ENCODE measurements at places on chromosomes 12 and 14.

DNA sequence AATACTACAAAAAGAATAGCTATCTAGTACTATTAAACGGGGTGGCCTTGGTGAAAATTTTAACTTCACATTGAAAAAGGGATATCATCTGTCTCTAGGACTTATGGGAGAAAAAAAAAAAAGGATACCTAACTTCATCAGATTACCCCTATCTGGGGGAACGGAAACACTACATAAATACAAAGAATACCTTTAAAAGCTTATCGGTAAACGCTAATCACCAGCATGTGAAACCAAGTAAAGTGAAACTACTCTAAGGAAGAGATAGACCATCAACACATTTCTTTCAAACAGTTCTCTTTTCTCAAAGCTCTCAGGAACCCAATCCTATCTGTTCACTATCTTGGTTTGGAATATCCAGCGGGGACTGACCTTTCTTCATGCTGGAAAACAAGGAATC lies 3.5 kb downstream of the KICS2 start:
- DNase-seq: no peak

DNA sequence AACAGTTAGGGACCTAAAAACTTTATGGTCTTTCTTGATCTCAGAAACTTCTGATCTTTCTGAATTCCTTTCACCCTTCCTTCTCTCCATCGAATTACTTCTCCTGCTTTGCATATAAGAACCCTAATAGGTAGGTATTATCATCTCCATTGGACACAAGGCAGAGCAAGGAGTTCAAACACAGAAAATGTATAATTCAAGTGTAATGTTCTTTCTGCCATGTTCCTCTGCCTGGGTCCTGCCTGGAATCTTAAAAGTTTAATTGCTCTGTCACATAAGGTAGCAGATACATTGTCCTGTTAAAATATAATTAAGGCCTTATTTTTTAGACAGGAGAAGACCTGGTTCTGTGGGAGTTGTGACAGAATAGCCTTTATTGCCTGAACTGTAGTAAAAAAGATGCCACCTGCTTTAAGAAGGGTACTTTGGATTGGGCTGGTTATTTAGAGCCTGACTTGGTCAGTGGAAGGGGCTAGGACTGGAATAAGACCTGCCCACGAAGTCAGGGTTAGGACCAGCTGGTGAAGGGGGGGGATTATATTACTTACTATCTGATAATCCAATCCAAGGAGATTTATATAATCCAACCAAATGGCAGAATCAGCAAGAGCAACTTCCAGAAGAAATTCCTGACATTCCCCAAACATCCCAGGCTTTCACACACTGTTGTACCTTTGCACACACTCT lies 10.4 kb downstream of the G2E3 start:
- DNase-seq: no peak

DNA sequence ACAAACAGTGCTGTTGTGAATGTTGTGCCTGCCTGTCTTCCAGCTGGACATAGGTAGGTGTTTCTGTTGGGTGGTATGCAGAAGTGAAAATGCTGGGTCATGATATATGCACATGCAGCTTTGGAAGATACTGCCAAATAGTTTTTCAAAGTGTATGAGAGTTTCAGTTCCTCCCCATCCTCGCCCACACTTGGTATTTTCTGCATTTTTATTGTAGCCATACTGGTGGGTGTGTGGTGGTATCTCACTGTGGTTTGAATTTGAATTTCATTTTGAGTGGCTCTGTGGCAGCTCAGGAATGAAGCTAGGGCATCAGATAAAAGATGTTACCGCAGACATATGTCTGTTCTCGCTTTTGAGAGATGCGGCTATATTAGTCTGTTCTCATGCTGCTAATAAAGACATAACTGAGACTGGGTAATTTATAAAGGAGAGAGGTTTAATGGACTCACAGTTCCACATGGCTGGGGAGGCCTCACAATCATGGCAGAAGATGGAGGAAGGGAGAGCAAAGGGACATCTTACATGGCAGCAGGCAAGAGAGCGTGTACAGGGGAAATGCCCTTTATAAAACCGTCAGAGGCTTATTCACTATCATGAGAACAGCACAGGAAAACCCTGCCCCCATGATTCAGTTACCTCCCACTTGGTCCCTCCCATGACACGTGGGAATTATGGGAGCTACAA lies 183.1 kb downstream of the CAND1 start:
- no peak for DNase-seq

DNA sequence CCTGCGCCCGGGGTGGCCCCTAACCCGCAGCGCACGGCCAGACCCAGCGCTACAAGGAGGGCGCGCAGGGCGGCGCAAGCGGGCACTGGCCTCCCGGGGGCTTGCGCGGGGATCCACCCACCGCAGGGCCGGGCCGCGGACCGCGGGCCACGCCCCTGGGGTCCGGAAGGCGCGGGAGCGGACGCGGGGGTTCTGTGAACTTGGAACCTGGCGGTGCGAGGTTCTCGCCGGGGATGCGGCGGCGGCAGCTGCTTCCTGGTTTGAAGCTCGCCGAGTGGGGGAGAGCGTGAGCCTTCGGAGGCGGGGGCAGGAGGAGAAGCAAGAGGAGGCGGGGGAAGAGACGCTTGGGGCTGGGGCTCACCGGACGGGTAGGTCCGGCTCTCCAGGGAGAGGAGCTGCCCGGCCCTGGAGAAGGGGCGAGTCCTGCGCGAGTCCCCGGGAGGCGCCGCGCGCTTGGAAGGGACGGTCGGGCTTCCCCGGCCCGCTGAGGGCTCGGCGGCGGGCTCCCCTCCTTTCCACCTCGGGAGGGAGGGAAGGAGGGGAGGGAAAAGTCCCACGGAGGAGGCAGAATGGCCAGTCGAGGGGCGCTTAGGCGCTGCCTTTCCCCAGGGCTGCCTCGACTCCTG lies at the start of gene PRKCH:
PRKCH (plus strand) TSS at position 195 of the 626 bp plus-strand sequence. CDS start 523 bp downstream, outside the sequence.
- DNase-seq: peak; percentile 50

DNA sequence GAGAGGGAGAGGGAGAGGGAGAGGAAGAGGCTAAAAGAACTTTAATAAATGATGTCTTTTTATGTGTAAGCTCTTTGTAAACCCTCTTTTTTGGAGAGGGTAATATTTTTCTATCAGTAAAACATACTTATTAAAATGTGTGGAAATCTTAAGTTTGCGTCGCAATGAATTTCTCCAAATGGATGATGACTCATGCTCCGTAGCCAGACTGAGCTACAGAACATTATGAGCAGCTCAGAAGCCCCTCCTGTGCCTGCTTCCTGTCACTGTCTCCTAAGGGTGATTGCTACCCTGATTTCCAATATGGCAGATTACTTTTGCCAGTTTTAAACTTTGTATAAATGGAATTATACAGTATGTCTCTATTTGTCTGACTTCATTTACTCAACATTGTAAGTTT lies 13.0 kb upstream of the PYGL start:
- no peak for DNase-seq

GRCh38 chr14:64726585-64726890 lies 22.3 kb downstream of the PLEKHG3 start:
- no peak for DNase-seq

DNA sequence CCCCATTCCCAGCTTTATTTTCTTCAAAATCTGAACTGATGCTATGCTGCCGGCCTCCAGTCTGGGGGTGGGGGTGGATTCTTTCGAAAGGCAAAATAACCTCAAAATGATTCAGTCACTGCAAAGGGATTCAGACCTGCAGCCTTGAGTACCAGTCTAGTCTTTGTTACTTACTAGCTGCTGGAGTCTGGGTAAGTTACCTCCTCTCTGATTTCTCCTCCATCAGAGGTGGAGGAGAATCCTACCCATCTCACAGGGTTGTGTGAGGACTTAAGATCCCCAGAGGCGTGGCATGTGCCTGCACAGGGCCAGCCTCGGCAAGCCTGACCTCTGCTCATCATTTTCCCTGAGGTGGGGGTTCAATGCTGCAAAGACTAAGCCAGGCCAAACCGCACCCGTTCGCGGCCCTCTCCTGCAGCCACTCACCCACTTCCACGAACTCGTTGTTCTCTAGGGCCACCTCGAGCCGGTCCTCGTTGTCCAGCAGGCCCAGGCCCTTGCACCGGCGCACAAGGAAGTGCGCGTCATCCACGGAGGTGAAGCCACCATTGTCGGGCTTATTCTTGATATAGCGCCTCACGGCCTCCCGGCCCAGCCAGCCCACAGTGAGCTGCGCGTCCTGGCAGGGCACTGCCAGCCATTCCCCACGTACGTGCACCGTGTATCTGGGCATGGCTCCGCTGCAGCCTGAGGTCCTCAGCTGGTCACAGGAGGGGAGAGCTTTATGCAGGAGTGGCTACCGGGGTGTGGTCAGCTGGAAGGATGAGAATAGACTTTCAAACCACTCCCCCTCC lies 709 bp downstream of the HAL start:
- no peak for DNase-seq

DNA sequence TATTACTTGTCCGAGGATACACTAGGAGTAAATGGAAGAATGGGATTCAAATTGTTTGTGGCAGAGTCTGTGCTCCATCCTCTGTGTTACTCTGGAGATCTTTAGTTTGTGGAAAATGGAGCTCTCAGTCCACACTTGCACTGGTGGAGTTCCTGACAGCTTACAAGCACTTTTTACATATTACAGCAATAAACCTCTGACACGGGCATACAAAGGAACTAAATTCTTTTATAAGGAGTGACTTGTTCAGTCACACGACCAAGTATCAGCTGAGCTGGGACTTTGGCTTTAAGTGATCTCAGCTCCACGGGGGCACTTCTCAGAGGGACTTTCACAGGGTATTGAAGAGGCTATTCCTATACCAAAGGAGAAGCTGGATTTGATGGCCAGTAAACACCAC lies 417.5 kb downstream of the LRIG3 start:
- DNase-seq: no peak

DNA sequence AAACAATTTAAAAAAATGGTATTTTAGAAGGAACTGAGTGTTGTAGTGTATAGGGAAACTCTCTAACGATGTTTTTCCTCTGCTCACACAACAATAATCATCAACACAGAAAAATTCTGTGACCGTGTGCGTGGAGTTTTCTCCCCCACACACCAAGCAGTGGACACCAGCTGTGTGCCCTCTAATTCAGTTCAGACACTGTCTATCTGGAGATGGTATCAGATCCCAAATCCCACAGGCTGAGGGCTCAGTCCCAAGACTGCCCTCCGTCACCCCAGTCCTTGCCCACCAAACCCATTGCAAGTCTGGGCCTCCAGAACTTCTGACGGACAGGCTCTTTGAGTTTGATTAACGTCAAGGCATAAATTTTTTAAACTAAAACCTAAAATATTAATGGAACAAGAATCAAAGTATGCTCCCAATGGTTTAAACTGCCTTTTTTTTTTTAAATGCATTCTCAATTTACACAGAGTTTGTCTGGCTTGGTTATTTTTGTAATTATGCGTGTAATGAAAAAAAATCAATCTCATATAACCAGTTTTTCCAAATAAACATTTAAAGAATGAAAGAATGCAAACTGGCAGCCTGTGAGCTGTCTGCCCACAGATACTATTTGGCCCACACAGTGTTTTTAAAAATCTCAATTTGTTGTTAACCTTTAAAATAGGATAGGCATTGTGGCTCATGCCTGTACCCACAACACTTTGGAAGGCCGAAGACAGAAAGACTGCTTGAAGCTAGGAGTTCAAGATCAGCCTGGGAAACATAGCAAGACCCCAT lies 19.2 kb downstream of the BLTP3B start:
- no peak for DNase-seq

GRCh38 chr14:24632336-24632735 lies 1.7 kb downstream of the GZMB start:
- DNase-seq: no peak

GRCh38 chr14:104796687-104797081 lies 1.1 kb upstream of the AKT1 start:
- DNase-seq: no peak

- DNase-seq: peak; percentile 89
These were observed 551 bp downstream of the METTL1 start for GRCh38 chr12:57771236-57771872.

Measured in GDM1 (cell line).